ENCODE measurements at places on chromosomes 3 and 15. TPM values are rescaled to one million over a fixed set of nuclear protein-coding genes. Genes with fewer than 3 reads are reported as not detected.

Gene GRM2
- total RNA-seq = not detected

Gene IGDCC3
- not detected for total RNA-seq

Gene CIB1
- 25.5 TPM for total RNA-seq

Gene PCOLCE2
- total RNA-seq = 13.8 TPM

Gene SMCO1
- total RNA-seq = not detected

Gene C2CD4A
- not detected for total RNA-seq

Gene UCN2
- total RNA-seq = 3.0 TPM

Gene ARPP19
- 409 TPM for total RNA-seq

Gene TTC21A
- 1.3 TPM for total RNA-seq

Gene GRIP2
- total RNA-seq = not detected
